ENCODE measurements at places on chromosomes 12 and 14.

DNA sequence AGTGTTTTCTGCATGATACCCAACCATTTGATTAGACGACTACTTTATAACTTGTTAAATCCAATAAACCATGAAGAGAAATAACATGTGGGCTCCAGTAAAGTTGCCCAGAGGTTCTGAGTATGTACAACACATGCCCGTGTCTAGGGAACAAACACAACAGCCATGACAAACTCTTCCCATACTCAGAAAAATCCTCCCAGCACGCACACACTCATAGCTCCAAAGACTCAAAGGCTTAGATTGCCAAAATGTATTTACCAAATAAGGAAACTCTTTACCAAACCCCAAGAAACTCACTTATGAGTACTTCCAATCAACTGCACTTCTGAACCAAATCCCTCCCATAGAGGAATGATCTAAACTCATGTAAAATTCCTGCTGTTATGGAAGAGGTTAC is 17.3 kb downstream of the SART3 start:
- DNase-seq: no peak

GRCh38 chr12:104665296-104665695 is 208.5 kb downstream of the CHST11 start:
- DNase-seq: no peak

- no peak for DNase-seq
These were observed 8.4 kb downstream of the FAM186A start for GRCh38 chr12:50387972-50388478.

- DNase-seq: no peak
These were observed 936 bp downstream of the AKT1 start for GRCh38 chr14:104794631-104794992.

DNA sequence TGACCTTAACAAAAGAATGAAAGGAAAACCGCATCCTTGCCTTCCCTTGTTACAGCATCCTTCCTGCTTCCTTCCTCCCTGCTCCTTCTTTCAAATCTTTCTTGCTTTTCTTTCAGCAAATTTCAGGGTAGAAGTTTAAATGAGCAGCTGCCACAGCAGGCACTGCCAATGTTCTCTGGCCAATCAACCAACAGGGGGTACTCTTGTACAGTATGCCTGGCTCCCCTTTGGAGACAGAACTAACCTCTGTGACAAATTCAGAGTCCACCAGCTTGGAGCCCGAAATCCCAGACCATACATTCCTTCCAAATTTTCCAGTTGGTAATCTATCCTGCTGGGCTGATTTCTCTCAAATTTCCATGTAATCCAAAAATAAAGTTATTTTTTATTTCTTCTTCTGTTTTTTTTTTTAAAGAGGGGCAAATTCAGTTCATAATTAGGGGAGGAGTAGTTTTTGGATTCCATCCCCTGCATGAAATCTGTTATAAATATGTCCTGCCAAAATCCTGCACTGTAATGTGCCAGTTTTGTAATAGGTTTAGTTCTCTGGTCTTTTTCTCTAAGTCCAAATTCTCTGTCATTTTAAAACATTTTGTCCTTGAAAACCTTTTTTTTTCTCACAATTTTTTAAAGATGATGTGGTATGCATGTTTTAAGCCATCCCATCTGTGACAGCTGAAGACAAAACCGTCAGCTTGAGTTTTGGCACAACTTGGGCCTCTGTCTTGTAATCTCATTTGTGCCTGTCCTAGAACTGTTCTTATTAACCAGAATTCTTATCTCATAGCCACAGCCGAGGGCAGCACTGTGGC is 610.0 kb upstream of the LMO3 start:
- no peak for DNase-seq

DNA sequence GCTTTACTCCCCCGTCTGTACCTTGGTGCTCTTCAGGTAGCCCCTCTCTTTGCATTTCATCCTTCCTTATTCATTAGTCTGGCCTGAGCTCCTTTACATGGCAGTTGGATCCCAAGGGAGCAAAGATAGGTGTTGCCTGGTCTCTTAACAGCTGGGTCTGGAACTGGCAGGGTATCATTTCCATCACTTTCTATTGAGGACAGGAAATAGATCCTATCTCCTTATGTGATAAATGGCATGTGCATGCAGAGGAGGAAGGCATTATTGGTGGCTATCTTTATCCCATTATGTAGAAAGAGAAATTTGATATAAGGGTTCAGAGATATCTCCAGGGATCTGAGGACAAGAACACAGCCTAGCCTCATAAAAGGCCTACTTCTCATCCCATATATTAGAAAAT is 54.6 kb upstream of the OAS1 start:
- no peak for DNase-seq
